Activated CD4-positive, alpha-beta T cell treated with anti-CD3 and anti-CD28 coated beads, Interleukin-2, Interleukin-4, amounts not matched to agents 100 ng/mL and 50 ng/mL, durations not matched to agents 16 hours and 8 hours (primary cell): ENCODE measurements at places on chromosomes 13 and 19.

DNA sequence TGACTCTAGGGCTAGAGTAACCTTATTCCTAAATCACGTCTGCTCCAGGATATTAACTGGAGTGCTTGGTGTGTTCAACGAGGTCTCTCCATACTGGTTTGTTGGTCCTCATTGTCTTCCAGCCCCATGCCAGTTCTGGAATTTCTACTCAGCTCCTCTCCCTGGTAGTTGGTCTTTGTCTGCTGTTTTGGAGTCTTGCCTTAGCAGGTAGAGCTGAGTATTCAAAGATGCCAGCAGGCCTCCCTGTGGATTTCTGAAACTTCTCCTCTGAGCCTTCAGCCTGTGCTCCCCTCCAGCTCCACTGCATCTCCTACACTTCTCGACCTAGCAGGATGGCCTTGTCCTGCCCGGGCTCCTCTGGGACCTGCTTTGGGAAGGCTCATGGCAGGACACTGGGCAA lies 25.5 kb downstream of the SOX1 start:
- no peak for DNase-seq

- peak; percentile 76 for DNase-seq
Measured at GRCh38 chr13:51825165-51825592, 19.8 kb downstream of the TMEM272 start.

- DNase-seq: no peak
Measured at GRCh38 chr13:32976056-32976805, 40.0 kb upstream of the KL start.

GRCh38 chr13:110799246-110800236 lies 86.0 kb downstream of the ING1 start:
- no peak for DNase-seq

DNA sequence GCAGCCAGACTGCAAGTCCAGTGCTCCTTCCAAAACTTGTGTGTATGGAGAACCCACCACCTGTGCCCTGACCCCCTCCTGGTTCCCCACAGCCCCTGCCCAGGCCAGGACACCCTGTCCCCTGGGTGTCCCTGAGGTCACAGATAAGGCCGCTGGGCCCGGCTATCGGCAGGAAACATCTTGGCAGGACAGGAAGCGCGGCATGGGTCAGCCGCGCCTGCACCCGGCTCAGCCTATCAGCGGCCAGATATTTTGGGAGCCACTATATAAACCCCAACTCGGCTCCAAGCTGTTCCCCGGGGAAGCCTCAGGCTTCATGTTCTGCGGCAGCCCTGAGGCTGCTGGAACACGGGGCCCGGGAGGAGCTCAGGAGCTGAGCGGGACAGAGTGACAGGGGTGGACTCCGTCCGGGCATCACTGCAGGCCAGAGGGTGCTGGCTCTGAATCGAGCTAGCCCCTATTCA lies 60.8 kb downstream of the AP1M1 start:
- DNase-seq: no peak
